ENCODE measurements at places on chromosomes 1 and 21. TPM values are rescaled to one million over a fixed set of nuclear protein-coding genes. Genes with fewer than 3 reads are reported as not detected.

The FAM78B gene
- 3.4 TPM for total RNA-seq

The SPRR1A gene
- total RNA-seq: not detected

The DYNLT5 gene
- total RNA-seq: 1.6 TPM

DNA sequence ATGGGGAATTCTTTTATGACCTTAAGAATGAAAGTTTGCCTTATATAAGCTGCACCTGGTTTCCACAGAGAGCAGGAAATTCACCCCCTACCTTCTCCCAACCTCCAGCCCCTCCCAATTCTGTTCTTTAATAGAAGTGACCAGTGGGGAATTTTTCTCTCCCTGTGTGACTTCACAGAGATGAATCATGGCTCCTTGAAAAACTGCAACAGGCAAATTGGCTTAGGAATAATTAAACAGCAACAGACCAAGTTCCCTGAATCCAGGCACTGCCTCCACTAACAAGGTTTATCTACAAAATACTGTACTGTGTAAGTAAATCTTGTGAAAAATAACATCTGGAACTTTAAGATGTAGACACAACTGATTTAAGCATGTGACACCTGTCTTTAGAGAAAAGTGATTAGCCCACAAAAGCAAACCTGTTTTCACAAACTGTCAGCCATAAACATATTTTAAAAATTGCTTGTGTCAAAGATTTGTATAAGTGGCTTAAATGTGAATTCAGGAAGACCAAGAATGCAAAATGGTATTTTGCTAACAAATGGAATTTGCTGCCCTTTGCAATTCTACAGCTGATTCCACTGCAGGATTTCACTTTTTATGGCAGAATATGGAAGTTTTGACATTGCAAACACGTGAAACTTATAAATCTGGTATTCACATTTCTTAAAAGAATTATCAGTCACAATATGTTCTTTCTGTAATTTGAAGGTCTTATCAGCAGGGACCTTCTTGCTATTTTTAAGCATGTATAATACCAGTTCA, 54.0 kb downstream of the ALG14 start:
- DNase-seq: no peak

DNA sequence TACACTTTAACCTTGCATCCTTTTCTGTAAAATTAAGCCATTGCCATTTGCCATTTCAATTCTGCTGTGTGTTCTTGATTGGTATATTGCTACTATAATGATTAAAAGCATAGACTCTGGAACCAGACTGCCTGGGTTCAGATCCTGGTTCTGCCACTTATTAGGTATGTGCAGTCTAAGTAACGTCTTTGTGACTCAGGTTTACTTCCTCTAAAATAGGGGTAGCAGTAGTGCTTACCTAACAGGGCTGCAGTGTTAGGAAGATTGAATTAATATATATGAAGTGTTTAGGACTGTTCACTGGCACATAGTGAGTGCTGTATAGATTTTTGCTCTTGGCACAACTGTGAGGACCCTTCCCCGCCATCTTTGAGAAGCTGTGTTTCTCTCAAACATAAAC, 4.4 kb downstream of the CDC42 start:
- DNase-seq: no peak

DNA sequence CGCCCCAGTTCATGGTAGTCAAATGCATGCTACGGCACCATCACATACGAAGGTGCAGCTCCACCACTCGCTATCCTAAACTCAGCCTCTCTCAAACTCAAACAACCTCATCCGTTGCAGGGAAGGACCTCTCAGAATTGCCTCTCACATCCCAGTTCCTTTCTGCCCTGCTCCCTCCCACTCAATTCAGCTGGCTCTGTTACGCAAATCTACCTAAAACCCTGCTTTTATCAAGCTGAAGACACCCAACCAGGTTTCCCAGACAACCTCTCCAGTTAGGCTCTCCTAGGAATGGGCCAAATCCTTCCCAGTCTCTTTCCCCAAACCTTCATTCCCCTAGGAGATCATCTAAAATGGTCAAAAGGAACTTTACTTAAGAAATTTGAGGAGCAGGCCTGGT, 62.9 kb downstream of the CLSTN1 start:
- no peak for DNase-seq

The TAF1A gene
- 1.7 TPM for total RNA-seq

- DNase-seq: no peak
Measured at GRCh38 chr1:220680085-220680687, 10.0 kb upstream of the C1orf115 start.

GRCh38 chr1:226882187-226882586, 11.8 kb downstream of the PSEN2 start:
- DNase-seq: no peak

DNA sequence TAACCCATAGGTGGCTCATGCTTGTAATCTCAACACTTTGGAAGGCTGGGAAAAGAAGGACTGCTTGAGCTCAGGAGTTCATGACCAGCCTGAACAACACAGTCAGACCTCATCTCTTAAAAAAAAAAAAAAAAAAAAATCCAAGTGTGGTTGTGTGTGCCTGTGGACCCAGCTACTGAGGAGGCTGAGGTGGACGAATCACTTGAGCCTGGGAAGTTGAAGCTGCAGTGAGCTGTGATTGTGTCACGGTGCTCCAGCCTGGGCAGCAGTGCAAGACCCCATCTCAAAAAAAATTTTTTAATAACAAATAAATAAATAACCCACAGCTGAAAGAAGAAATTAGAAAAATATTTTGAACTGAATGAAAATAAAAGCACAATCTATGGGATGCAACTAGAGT, 13.8 kb downstream of the INTS7 start:
- no peak for DNase-seq

GRCh38 chr1:15803380-15803779, 4.1 kb downstream of the UQCRHL start:
- DNase-seq: no peak

- no peak for DNase-seq
Measured at GRCh38 chr21:40531431-40532110, 315.4 kb downstream of the DSCAM start.

- no peak for DNase-seq
Measured at GRCh38 chr1:100969327-100969726, 56.3 kb downstream of the DPH5 start.

DNA sequence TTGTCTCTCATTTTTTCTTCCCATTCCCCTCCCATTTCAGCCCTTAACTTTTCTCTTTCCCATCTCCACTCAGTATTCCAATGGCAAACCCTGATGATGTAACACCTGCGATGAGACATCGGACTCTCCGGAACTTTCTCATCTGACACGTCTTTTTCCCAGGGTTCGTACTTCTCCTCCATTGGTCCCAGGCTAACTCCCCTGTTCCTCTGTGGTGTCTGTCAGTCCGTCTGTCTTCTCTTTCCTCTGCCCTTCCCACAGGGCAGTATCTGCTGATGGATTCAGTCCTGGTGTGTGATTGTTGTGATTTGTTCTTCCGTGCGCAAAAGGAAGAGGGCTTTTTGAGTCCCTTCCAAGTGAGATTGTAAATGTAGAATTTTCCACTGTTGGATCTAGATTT, 27.7 kb downstream of the VANGL2 start:
- no peak for DNase-seq

The EFCAB14 gene
- 53.2 TPM for total RNA-seq

- peak; percentile 74 for DNase-seq
Measured at GRCh38 chr1:68347415-68347814, 102.3 kb downstream of the RPE65 start.

- DNase-seq: no peak
Measured at GRCh38 chr1:43666608-43667007, 16.7 kb downstream of the KDM4A start.

The GUCA2B gene
- not detected for total RNA-seq

DNA sequence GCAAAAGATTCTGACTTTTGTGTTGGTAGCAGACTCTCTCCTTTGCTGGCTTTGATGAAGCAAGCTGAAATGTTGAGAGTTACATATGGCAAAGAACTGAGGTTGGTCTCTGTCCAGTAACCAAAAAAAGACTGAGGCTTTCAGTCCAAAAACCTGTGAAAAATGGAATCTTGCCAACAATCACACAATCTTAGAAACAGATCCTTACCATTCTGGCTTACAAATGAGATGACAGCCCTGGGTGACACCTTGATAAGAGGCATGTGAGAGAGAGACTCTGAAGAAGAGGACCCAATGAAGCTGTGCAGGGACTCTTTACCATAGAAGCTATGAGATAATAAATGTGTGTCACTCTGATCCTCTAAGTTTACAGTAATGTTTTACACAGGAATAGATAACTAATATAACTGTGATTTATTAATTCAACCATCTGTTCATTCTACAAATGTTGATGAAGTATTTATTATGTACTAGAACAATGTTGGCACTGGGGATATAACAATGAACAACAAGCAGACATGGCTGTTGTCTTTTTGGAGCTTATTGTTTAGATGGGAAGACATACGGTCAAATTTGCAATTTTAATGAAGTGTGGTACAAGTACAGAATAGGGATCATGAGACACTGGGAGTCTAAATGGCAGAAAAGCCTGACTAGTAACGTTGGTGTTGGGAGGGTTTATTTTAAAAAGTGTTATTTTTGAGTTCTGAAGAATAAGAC, 251.0 kb downstream of the OLFM3 start:
- DNase-seq: no peak

GRCh38 chr1:57422271-57423134, 1.4 kb downstream of the DAB1 start:
- DNase-seq: no peak

DNA sequence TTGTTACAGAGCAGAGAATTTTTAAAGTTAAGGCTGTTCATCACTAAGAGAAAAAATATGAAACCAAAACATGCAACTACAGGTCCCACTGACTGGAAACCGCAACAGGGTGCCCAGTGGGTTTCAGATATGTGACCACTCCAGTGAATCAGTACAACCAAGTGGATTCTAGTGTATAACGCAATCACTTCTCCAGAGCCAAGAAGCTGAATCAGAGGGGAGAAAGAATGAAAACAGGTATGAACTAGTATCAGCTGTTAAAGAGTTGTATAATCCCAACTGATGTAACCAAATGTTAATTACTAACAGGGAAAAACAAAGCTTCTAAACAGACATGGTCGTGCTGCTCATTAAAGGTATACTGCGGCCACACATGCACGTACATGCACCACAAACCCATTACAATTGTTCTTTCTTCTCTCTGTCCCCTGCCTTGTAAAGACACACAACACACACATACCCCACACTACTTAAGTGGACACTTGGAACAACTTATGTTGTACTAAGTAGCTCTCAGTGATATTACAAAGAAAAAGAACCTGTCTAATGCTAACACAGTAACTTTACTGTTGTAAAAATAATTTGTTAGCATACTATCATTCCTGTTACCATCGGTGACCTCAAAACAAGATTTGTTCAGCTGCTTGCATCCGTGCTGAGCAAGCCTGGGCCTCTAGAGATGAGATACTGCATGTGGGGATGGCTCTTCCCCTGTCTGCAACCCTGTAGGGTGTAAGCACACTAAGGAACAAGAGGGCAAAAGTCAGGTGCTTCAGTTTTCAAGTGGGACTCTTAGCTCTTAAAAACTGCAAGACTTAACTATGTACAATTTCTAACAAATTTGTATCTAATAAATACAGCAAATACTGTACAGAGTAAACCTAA, 74.2 kb downstream of the PTPN14 start:
- DNase-seq: no peak

The ALPL gene
- total RNA-seq: 11.0 TPM

- DNase-seq: no peak
Measured at GRCh38 chr1:231134624-231135023, 27.2 kb upstream of the TRIM67 start.

The CR1L gene
- not detected for total RNA-seq

- no peak for DNase-seq
Measured at GRCh38 chr1:17168091-17168876, 36.6 kb upstream of the PADI1 start.

DNA sequence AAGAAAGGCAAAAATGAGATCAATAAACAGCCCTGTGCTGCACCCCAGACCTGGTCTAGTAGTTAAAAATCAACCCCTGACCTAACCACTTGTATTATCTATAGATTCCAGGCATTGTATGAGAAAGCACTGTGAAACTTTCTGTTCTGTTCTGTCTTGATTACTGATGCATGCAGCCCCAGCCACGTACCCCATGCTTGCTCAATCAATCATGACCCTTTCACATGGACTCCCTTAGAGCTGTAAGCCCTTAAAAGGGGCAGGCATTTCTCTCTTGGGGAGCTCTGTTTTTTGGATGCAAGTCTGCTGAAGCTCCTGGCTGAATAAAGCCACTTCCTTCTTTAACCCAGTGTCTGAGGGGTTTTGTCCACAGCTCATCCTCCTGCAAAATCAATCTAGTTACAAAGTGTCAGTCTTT, 24.2 kb upstream of the CD34 start:
- DNase-seq: no peak

- DNase-seq: no peak
Measured at GRCh38 chr1:182724215-182724614, 39.8 kb upstream of the RGS8 start.
